NCI-H1930 (cell line): ENCODE measurements at places on chromosomes 5 and 9.

GRCh38 chr5:131720714-131721113, 76.1 kb downstream of the FNIP1 start:
- DNase-seq, result no peak

- DNase-seq, result no peak
Measured at GRCh38 chr5:160788102-160788660, 63.8 kb downstream of the ATP10B start.

GRCh38 chr5:55219770-55220169, 7.3 kb downstream of the MCIDAS start:
- no peak for DNase-seq

DNA sequence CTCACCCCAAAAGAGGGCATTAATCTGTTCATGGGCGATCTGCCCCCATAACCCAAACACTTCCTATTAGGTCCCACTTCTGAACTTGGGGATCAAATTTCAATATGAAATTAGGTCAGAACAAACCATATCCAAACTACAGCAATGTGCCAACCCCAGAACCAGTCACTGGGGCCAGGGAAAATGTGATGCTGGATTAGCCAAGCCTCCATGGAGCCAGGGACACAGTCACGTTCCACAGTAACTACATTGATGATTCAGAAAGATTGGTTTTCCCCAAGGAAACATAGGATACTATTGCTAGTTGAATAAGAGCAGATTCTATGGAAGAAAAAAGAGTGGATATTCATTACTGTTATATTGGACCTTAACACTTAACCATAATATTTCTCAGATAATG, 84.2 kb downstream of the GIN1 start:
- DNase-seq, result no peak

DNA sequence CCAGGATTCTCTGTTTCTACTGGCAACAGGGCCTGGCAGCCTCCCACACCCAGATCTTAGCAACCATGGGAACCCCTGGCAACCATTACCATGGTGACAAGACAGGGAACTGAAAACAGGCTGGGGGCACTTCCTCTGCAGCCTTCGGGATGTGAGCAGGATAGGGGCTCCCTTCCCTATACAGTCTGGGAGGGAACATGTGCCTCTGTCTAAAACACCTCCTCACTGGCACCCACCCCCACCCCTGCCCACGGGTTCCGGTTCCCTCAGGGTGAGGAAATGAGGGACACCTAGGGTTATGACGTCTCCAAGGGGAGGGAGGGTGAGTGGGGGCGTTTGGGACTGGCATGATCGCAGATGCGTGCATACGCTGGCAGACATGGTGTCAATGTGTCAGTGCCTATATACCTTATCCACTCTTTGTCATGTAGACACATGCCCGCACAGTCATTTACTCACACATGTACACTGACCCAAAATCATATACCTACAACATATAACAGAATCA, 3.0 kb upstream of the DNAJB5 start:
- DNase-seq, result no peak

GRCh38 chr9:98836206-98836605, 28.7 kb downstream of the GALNT12 start:
- DNase-seq, result no peak

GRCh38 chr5:38135486-38136039, 122.8 kb upstream of the EGFLAM start:
- DNase-seq, result no peak

GRCh38 chr5:157819502-157820115, 39.3 kb downstream of the CLINT1 start:
- DNase-seq, result no peak

GRCh38 chr5:164370841-164371240, 865.4 kb downstream of the MAT2B start:
- no peak for DNase-seq

DNA sequence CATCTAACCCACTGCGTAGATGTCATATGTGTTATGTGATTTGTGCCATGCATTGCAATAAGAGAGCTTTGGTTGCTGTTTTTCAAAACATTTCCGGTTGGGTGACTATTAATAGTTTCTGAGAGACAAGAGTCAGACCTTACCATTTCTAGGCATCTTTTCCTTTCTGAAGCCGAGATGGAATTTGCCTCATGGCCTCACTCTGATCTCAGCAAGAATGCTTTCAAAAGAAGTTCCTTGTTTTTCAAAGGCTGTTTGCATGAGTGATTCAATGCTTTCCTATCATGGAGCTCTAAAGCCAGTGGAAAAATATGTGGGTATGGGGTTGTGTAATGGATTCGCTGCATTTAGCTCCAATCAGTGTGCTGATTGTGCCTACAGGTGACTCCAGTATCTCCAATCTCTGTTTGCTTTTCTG, 203.1 kb upstream of the PPP1R2B start:
- DNase-seq, result no peak

DNA sequence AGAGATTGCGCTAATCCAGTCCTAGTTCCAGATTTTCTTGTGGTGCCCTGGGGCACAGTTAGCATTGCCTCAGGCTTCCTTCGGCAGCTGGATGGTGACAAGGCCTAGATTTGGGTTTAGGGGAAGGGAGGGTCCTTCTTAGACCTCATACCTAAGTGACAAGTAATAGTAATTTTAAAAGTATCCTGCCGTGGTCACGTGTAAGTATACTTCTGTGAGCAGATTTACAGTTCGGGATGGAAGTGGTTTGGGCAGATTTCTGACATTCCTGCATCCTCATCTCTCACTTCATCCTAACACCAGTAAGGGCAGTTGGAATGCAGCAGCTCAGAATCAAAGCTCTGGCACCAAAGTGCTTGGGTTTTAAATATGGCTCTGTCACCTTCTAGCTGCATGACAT, 71.6 kb downstream of the LRRC70 start:
- DNase-seq, result no peak

GRCh38 chr9:115495052-115495635, 377.2 kb upstream of the TNC start:
- no peak for DNase-seq
